ENCODE measurements at places on chromosomes 6 and 20.

- DNase-seq: peak; percentile 16
Observed at GRCh38 chr20:7966176-7966575, 25.9 kb upstream of the HAO1 start.

DNA sequence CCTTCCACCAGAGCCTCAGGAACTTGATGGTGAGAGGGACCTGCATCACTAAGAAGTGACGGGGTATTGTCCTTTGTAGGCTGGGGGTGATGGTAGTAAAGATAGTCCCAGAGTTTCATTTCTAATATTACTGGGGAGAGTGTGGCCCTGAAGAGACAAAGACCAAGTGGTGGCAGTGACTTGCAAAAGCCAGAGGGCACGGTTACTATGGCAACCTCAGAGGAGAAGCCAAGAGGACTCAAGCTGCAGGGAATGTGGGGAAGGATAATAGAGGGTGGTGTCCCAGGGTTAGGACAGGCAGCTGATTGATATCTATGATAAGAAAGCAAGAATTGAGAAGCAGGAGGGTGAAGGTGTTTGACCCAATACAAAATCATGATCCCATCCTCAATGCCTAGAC, 42.5 kb downstream of the HLA-G start:
- no peak for DNase-seq

GRCh38 chr20:49885558-49886332, 29.6 kb downstream of the SPATA2 start:
- DNase-seq: no peak

GRCh38 chr20:40090236-40090635, 598.8 kb downstream of the MAFB start:
- DNase-seq: no peak

DNA sequence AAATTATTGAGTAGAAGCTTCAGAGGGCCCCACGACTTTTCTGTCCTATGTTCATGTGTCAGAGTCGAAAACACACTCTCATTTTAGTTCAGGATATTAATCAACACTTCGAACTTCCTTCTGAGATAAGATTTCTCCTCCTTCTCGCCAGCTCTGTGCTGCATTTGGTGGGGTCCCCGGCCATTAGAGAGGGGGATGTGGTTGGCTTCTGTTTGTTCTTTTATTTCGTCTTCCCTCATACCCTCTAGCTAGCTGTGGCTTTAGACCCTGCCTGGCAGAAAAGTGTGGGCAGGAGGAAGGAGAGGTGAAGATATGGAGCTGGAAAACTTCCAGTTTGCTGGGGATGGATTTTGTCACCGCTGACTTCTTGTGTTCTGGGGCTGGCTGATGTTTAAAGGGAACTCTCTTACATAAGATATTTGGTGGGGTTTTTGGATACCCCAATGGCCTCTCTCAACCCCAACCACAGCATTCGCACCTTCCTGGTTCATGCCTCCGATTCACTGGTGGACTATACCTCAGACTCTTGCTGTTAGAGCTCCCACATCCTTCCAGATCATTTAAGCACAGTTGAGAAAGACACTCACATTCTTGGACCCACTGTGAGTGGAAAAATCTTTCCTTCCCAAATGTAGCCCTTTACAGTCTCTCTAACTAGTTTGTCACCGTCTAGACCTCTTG, 30.7 kb upstream of the TMX4 start:
- no peak for DNase-seq

DNA sequence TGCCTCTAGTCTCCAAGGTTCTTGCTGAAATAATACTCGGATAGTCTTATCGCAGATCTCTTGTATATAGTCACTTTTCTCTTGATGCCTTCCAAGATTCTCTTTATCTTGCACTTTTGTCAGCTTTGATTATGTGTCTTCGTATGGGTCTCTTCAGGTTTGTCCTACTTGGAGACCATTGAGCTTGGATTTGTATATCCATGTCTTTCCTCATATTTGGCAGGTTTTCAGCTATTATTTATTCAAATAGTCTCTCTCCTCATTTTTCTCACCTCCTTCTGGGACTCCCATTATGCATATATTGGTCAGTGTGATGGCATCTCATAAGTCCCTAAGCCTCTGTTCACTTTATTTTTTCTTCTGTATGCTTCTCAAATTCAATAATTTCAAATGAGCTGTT, 23.0 kb downstream of the ECI2 start:
- no peak for DNase-seq

- no peak for DNase-seq
Observed at GRCh38 chr6:165404697-165405096, 95.3 kb upstream of the C6orf118 start.

- DNase-seq: no peak
Observed at GRCh38 chr6:135992739-135993138, 141.2 kb downstream of the PDE7B start.

DNA sequence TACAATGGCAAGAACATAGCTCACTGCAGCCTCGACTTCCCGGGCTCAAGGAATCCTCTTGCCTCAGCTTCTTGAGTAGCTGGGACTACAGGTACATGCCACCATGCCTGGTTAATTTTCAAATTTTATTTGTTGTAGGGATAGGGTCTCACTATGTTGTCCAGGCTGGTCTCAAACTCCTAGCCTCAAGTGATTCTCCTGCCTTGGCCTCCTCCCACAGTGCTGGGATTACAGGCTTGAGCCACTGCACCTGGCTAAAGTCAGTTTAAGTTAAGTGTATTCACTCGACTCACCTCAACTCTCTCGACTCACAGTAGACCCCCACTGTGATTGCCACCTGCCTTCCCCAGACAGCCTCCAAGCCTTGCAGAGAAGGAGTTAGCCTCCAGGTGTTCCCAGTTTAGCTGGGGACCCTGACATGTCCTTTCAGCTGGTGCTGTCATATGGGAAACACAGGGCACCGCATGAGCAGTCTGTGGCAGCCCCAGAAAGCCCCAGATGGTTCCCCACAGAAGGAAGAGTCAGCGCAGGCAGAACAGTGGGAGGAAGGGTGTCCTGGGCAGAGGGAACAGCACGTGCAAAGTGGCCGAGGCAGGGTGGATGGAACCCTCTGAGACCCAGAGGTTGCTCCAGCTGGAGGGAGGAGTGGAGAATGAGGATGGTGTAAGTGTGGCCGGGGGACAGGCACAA, 40.4 kb downstream of the CEBPB start:
- DNase-seq: no peak

DNA sequence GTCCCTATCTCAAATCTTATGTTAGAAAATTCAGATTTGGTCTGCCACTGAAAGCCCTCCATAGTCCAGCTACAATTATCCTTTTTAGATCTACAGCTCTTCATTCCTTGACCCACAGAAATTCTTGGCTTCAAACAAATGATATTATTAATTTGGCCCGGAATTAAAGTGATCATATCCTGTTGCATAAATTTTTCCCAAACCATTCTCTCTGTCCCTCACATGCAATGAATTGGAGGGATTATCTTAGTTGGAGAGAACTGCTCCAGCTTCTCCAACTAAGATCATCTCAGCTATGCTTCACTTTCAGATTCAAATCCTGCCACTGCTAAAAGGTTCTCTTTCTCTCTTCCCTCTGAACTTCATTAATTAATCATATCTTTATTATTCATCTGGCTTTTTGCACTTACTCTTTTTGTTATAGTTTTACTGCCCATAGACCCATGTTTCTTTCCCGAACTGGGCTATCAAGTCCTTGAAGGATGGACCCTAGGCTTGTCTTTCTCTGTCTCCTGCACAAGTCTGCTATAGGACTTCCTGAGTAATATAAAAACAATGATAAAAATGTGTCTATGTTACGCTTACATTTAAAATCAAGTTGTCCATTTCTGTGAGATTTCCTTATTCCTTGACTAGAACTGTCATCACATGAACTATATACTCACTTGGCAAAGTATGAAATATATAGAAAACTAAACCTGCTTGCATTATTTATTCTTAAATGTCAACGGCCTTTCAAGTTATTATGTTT, 493.9 kb upstream of the MARCKS start:
- DNase-seq: no peak

DNA sequence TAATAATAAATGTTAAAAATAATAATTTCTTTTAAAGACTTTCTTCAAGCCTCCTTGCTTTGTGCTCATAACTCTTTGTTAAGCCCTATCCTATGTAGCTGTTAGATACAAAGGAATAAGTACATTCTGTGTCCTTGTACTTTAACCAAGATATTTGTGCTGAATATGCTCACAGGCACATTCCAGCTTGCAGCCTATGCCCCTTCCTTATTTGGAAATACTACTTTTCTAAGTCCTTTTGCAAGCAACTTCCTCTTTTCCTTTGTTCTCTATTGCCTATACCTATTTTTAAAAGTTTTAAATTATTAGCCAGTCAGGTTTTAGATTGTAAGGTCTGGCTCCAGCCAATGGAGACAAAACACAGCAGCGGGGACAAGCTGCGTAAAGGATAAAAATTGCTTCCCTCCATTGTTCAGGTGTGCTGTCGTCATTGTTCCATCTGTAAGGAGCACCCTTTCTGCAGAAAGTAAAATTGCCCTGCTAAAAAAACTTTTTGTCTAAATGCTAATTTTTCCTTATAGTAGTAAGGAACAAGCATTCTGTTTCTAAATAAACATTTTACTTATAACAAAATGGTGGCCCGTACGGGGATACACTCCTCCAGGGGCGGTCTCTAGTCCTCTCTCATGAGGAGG, 80.2 kb downstream of the SYTL3 start:
- no peak for DNase-seq

GRCh38 chr6:156065849-156066248, 610.2 kb upstream of the NOX3 start:
- no peak for DNase-seq

- peak; percentile 62 for DNase-seq
Observed at GRCh38 chr20:58891718-58892140, 39.2 kb downstream of the GNAS start.

DNA sequence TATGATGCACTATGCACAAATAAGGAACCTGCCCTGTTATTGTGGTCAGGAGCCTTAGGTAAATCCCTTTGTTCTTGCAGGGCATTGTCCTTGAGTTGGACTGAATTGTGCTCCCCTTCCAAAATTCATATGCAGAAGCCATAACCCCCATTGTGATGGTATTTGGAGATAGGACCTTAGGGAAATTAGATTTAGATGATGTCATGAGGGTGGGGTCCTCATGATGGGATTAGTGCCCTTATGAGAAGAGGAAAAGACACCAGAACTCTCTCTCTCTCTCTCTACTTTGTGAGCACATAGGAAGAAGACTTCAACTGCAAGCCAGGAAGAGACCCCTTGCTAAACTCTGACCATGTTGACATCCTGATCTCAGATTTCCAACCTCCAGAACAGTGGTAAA, 268.0 kb downstream of the LRFN2 start:
- DNase-seq: no peak

DNA sequence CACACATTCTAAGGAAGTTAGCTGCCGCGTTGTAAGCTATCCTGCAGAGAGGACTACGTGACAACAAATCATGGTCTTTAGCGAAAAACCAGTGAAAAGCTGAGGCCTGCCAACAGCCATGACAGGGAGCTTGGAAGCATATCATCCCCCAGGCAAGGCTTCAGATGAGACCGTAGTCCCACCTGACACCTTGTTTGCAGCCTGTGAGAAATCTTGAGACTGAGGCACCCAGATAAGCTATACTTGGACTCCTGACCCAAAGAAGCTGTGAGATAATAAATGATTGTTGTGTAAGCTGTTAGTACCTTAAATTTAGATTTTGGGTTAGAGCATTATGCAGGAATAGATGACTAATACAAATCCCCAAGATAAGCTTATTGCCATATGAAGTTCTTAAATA, 45.4 kb upstream of the SENP6 start:
- no peak for DNase-seq

GRCh38 chr20:19973961-19974629, 43.1 kb upstream of the NAA20 start:
- no peak for DNase-seq

GRCh38 chr20:22348010-22348409, 236.4 kb downstream of the FOXA2 start:
- no peak for DNase-seq

GRCh38 chr6:159790956-159791598, 810 bp downstream of the MRPL18 start:
- DNase-seq: peak; percentile 20

DNA sequence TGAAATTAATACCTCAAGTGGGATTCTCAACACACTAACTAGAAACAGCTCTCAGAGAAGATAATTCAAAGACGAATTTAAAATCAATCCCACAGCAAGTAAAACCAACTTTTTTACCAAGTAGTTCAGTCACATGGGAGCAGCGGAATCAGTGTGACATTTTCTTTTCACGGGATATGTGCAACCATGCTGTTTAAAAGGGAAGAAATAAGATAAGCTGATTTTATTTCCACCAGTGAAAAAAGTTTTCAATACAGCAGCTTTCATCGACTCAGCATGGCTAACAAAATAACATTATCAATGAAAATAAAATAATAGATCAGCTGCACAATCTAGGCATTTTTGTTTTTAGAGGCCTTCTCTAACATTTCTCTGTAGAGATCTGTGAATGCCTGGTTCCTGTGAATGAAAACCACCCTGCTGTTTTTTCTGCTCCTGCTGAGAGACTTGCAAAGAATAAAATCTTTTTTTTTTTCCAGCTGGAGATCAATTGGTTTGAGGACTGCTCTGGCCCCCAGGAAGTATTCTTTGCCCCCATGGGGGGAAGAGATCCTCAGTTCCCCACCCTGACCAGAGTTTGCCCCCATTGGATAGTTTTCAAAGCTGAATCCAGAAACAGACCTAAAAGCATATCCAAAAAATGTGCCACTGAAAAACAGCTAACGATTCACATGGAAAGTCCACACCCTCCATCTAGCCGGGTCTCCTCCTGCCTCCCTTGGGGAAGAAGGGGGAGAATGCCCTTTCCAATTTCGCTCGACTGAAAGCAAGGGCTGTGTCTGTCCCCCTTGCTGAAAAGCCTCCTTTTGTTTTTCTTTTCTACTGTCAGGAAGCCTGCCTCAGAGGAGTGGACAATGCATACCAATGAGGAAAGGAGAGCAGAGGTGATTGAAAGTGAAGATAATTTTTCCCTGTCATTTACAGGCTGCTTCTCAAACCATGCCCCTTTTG, 317.6 kb downstream of the PRKN start:
- no peak for DNase-seq

- DNase-seq: no peak
Observed at GRCh38 chr6:75126518-75126917, 79.3 kb downstream of the COL12A1 start.

DNA sequence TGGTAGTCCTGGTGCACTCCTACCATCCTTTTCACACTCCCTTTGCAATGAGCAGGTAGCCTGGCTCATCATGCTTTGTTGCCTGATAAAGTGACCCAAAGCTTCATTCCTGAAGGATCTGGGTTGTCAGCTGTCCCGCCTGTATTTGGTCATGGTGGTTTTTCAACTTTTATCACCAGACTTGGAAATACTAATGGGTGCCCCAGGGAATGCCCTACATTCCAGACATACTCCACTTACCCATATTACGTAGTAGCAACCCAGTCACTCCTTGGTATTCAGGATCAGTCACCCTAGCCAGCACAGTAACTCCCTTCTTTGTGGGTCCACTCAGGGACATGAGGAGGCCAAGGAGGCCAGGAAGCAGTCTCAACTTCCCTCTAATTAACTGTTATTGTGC, 199.2 kb downstream of the MAFB start:
- DNase-seq: no peak

DNA sequence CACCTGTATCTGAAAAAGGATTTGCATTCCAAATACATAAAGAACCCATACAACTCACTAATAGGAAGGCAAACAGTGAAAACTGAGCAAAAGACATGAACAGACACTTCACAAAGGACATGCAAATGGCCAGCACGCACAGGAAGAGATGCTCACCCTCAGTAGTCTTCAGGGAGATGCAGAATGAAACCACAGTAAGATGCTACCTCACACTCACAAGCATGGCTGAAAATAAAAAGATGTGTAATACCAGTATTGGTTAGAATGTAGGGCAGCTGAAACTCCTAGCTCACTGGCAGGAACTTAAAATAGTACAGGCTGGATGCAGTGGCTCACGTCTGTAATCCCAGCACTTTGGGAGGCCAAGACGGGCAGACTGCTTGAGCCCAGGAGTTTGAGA, 64.6 kb downstream of the SNX5 start:
- no peak for DNase-seq

GRCh38 chr6:137122612-137123011, 50.8 kb downstream of the IL22RA2 start:
- no peak for DNase-seq

Measured in NCI-H1092 (cell line).